ENCODE measurements at places on chromosomes 5 and 9.

GRCh38 chr5:151691706-151692105 is 5.0 kb upstream of the SPARC start:
- no peak for DNase-seq

- no peak for DNase-seq
Measured at GRCh38 chr5:121963392-121963791, 1.6 kb downstream of the SRFBP1 start.

DNA sequence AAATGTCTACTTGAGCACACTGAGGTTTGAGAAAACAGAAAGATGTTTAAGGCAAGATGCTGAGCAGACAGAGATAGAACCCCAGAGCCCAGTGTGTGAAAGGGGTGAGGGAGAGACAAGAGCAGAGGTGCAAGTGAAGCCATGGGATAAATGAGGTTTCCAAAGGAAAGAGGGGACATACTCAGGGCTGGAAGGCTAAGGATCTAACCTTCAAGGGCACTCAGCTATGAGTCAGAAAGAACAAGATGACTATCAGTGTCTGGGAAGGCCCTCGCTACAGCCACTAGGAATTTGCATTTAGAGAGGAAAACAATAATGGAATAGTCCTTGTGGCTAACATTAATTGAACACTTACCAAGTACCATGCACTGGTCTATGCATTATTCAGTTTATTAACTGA is 113.7 kb downstream of the HTR4 start:
- no peak for DNase-seq

GRCh38 chr5:130126746-130127145 is 222.5 kb downstream of the CHSY3 start:
- DNase-seq: no peak

- DNase-seq: no peak
Measured at GRCh38 chr5:53936481-53937352, 373.7 kb downstream of the ARL15 start.

- peak; percentile 71 for DNase-seq
Measured at GRCh38 chr5:77086689-77087483, at the start of gene ZBED3. TSS of gene ZBED3 (minus strand) at chr5:77087285. CDS start at chr5:77077878, 9,407 bp downstream.

DNA sequence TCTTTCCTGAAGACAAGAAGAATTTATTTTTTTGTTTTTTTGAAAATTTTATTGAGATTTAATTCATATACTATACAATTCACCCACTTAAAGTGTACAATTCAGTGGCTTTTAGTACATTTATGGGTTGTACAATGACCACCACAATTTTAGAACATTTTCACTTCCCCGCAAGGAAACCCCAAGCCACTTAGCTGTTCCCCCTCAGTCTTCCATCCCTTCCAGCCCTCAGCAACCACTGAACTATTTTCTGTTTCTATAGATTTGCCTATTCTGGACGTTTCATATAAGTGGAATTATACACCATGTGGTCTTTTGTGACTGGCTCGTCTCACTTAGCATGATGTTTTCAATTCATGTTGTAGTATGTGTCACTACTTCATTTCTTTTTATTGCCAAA is 28.0 kb downstream of the DNAI1 start:
- no peak for DNase-seq

DNA sequence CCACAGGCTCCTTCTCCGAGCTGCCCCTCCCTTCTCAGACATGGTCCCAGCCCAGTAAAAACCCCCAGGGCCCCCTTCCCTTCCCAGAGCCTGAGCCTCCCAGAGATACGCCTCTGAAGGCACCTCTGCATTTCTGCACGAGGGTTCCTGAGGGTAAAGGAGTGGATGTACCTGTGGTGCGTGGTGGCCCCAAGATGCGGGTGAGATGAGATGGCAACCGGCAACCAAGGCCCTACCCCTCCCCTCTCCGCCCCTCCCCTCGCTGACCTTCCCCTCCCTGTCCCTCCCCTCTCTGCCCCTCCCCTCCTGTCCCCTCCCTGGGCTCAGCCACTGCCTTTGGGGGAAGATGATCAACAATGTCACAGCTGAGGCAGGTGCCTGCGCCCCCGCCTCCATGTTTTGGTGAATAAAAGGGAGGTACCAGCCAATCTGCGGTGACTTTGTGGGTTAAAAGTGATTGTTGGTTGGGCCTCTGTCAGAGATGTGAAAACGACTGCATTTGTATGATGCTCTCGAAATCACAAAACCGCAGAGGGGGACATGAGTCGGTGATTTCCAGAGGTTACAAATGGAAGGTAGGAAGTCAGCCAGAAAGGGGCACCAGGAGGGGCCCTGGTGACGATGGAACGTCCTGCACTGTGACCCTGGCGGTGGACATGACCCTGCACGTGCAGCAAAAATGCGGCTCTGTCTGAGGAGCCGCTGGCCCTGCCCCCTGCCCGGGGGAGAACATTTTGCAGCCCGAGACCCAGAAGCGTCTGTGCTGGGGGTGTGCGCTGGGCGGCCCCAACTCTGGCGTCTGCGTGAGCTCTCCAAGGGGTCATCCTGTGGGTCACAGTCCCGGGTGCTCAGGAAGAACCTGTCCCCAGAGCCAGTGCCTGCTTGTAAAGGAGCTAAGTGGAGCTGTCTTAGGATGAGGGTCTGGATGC is 3.7 kb downstream of the LCN9 start:
- DNase-seq: no peak

- no peak for DNase-seq
Measured at GRCh38 chr9:130418776-130419175, 26.0 kb upstream of the ASS1 start.

DNA sequence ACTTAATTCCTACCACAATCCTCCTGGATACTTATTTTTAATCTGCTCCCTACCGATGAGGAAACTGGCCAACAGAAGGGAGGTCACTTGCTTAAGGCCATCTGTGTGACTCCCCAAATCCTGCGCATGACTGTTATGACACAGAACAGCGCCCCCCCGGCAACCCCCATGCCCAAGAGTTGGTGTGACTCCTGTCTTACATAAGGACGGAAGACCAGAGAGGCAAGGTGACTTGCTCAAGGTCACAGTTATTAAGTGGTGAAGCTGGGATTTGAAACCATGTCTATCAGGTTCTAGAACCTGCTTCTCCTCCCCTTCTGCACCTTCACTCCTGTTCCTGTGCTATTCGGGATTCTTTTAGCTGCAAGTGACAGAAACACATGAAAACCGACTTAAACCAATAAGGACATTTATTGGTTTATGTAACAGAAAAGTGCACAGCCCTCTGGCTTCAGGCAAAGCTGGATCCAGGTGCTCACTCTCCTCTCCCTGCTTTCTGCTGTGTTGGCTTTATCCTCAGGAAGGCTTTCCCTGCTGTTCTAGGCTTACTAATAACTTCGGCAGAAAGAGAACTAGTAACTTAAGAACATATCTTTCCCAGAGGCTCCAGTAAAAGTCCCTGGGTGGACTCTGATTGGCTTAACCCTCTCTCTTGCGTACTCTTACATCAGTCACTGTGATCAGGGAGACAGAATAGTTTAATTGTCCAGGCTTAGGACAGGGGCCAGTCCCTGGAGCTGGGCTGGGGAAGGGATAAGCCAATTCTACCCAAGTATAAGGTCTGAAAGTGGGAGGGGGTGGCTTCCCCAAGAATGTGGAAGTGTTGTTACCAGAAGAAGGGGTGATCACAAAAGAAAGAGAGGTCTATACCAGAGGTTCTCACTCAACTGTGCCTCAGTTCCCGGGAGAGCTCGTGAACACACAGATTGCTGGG is 43.7 kb downstream of the FGF18 start:
- DNase-seq: no peak

- no peak for DNase-seq
Measured at GRCh38 chr9:1340390-1340789, 290.2 kb downstream of the DMRT2 start.

- DNase-seq: no peak
Measured at GRCh38 chr5:168599826-168600225, 20.7 kb upstream of the PANK3 start.

DNA sequence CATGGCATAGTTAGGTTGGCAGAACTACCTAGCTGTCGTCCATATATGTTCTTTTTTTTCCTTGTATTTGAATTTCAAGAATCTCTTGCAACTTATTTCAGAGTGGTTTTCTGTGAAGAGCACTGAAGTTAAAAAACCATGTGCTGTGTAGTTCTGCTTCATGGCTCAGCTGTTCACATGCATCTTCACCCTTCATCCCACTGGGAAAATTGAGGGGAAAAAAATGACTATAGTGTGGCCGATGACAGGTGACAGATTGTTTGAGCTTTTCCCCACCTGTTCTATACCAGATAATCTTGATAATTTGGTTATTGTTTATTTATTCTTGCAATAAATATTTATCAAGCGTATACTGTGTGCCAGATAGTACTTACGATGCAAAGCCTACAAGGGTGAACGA is 77.8 kb downstream of the AOPEP start:
- no peak for DNase-seq

GRCh38 chr5:112630246-112631009 is 107.3 kb upstream of the APC start:
- DNase-seq: no peak

GRCh38 chr5:94702729-94703128 is 84.3 kb downstream of the SLF1 start:
- no peak for DNase-seq

DNA sequence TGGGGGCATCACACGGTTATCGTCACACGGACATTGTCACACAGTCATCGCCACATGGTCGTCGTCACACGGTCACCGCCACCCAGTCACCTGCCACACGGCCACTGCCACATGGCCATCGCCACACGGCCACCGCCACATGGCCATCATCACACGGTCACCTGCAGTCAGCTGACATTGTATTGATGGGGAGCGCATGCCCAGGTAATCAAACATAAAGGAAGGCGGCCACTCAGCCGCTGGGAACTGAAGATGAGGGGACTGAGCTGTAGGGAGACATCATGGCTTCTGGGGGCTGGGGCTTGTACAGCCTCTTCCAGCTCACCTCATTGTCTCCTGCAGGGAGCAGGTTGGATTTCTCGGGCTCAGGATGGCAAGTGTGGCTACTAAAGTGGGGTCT is 49.2 kb downstream of the MRPL36 start:
- DNase-seq: no peak

DNA sequence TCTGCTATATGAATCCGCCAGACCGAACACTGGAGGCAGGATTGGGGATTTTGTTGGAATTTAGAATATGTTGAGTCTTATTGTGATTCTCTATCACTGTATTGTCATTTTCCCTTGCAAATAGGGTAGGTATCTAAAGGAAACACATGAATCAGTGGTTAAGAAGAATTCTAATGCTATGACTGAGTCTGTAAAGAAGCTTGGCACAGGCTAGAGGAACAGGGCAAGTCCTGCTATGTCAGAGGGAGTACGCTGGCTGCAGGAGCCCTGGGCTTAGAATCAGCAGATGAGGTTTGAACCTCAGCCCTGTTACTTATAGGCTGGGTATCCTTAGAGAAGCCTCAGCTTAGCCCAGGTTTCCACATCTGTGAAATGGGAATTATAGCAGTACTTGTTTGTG is 198.1 kb downstream of the NR3C1 start:
- DNase-seq: no peak

GRCh38 chr5:33594006-33594405 is 153.2 kb downstream of the TARS1 start:
- no peak for DNase-seq

DNA sequence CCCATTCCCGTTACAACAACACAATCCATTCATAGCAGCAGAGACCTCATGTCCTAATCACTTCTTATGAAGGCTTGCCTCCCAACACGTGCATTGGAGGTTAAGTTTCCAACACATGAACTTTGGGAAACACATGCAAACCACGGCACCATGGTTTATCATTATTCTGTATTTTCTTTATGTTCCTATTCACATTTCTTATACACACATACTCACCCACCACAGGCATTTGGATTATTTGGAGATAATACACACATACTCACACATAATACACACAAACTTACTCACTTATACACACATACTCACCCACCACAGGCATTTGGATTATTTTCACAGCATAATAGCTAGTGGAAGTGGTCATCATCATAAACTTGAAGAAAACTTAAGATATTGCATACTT is 75.6 kb downstream of the C7 start:
- DNase-seq: no peak

GRCh38 chr9:1514250-1514649 is 464.1 kb downstream of the DMRT2 start:
- no peak for DNase-seq

- DNase-seq: no peak
Measured at GRCh38 chr5:34695275-34696027, 39.3 kb downstream of the RAI14 start.

GRCh38 chr5:113421693-113422092 is 13.1 kb downstream of the TSSK1B start:
- no peak for DNase-seq

DNA sequence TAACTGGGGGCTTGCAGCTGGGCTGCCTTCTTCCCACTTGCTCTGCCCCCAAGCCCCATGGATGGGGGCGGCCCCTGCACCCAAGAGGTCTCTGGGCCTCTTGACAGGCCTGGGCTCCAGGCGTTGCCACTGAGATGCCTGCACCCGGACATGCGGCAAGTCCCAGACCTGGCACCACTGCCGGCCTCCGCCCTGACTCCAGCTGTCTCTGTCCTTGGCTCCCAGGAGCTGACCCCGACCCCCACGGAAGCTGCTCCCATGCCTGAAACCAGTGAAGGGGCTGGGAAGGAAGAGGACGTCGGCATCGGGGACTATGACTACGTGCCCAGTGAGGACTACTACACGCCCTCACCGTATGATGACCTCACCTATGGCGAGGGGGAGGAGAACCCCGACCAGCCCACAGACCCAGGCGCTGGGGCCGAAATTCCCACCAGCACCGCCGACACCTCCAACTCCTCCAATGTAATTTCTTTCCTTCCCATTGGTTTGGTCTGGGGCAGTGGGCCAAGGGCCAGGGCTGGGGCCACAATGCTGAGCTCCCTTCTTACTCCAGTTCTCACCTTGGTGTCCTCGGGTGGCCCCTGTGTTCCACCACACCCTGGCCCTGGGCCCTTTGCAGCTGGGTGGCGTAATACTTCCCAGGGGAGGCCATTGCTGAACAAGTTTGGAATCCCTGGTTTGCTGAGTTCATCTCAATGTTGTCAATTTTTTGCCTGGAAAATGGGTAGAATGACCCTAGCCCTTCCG is 88.6 kb downstream of the COL5A1 start:
- no peak for DNase-seq

DNA sequence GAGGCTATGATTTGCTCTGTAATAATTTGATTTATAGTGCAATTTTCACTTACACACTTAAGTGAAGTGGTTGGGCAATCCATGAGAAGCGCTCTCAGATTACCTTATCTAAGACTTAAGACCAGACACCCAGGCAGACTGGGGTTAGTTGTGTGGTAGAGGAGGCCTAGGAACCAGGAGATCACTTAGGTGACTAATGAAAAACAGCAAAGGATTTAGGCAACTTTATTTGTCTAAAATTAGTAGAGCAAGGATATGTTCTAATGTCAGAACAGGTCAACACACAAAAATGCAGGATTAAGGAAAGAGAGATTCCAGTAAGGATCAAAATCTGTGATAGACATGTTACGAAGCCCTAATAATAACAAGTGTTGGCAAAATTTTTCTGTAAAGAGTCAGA is 913.8 kb downstream of the TLE1 start:
- DNase-seq: no peak

All from HEK293T (cell line).